Endothelial cell of umbilical vein (primary cell): ENCODE measurements at places on chromosomes 11 and 22.

GRCh38 chr22:45731798-45732495 is 60.3 kb downstream of the ATXN10 start:
- DNase-seq, result no peak

DNA sequence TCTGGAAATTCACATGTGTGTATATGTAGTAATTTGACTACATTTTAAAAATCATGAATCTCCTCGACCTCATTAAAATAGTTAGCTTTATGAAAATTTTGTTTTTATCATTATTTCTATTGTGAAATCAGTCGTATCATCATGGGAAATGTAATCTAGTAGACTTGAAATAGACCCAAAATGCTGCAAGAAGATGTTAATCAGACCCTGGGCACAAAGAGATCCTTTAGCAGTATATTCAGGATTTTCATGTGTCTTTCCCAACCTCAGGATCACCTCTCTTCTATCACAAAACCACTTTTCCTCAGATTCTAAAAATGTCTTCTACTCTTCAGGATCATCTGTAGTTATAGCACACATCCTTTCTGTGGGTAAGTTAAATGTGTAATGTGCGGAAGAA is 74.9 kb upstream of the ADSL start:
- DNase-seq, result no peak

DNA sequence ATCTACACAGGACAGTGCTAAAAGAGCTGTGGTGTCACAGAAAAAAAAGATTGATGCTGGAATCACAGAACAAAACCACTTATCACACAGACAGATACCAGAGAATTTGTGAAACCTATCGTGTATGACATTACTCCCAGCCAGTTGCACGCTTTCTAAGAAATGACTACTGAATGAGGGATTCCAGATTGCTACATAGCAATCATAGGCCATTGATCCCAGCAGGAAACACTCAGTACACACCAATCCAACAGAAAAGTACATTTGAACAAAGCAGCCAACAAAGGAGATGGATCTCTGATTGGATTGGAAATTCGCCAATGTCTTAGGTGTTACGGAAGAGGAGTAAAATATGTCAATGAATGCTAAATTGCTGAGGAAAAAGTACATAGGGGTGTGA is 4.8 kb upstream of the OR8H1 start:
- no peak for DNase-seq

DNA sequence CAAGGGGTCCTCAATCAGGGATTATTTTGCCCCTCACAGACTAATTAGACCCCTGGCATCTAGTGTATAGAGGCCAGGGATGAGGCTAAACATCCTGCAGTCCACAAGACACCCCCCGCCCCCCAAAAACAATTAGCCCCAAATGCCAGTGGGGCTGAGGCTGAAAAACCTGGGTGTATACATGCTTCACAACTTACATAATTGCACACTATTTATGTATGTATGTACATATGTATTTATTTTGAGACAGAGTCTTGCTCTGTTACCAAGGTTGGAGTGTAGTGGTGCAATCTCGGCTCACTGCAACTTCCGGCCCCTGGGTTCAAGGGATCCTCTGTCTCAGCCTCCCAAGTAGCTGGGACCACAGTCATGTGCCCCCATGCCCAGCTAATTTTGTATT is 28.8 kb upstream of the SHANK2 start:
- no peak for DNase-seq

GRCh38 chr22:27866135-27867084 is 52.6 kb downstream of the PITPNB start:
- DNase-seq, result peak; percentile 33

DNA sequence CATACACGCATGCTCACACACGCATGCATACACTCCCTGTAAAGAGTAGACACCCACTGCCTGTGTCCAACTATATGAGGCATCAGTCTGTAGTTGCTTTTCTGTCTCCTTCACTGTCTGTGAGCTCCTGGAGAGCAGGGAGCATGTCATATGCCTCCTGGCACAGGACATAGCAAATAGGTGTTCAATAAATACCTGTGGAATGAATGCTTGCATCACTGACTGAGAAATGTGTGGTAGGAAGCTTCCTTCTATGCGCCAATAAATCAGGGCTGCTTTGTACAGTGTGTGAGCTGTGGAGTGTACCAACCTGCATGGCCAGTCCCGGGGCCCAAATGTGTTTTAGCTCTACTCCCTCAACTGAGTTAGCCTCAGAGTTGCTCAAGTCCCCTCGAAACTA is 37.2 kb upstream of the NAV2 start:
- DNase-seq, result no peak

DNA sequence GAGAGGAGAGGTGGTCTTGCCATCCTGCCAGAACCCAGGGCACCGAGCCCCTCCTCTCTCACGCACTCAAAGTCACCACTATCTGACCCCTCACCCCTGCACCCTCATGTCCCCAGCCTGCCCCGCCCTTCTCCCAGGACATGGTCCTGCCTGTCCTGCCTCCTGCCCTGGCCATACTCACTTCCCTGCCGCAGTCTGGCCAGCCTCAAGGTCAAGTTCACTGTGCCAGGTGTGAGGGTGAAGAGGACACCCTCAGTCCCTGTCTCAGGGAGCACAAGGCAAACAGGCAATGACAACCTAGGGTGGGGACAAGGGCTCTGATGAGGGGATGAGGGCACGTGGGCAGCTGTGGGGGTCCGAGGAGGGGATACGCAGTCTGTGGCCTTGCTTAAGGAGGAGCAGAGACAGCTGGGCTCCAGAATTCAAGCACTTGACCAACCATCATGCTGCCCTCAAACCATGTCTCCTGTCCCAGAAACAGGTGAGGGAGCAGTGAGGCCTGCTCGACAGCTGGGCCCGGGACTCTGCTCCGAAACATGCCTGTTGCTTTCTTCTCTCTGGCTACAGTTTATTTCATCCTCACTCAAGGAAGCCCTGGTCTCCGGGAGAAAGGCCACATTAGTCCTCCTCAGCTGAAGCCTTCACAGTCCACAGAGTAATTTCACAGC is 36.6 kb downstream of the PDGFB start:
- DNase-seq, result no peak

DNA sequence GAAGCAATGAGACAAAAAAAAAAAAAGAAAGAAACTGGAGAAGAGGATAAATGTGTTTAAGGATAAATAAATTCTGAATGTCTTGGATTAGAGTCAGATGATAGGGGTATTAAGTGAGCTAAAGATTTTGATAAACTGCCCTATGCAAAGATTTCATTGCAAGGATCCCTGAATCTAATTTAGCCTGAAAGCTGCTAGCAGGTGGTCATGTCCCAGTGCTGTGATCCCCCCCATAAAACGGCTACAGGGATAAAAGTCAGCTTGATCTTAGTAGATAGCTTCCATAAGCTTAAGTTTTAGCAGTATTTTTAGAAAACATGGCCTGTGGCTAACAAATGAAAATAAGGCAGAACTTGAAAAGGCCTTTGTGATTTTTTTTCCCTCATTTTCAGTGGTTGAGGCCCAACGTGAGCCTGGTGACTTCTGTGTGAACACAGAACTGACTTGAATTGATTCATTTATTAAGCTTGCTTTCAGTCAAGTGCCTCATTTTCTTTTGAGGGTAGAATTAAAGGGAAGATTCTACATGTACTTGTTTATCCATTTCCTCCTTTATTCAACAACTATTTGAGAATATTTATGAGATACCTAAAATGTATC is 44.5 kb downstream of the CD44 start:
- DNase-seq, result no peak

- no peak for DNase-seq
Measured at GRCh38 chr11:17073370-17074027, 4.0 kb downstream of the RPS13 start.

DNA sequence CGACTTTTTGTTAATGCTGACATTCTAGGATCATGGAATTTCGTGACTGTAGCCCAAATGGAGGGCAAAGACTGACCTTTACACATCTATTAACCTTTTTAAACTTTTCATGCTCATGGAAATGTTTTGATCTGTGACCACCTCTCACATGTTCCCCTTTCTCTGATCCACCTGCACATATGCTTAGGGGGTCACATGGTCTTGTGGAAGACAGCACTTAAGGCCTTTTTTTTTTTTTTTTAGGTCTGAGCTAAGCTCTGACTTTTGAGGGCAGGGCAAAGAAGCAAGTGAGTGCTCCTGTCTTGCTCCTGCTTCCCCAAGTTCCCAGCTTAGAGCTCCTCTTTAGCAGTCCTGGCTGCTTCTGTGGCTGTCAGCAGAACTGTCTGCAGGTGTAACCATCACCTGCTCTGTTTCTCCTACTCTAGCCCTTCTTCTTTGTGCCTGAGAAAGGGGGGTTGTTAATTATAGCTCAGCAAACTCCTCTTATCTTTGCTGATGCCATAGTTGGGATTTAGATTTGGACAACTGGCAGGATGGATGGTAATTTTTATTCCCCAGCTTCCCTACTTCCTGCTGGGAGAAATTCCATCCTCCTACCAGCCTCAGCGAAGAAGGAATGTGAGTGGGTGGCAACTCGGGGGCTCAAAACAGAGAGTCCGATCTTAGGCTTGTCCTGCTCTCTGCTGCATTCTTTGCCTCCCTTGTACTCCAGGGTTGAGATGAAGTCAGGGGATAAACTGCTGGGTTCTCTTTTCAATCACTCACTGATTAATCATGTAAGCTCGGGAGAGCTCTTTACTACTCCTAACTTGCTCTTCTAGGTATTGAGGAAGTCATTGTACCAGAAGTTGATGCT is 64.4 kb downstream of the GRAMD1B start:
- no peak for DNase-seq

- no peak for DNase-seq
Measured at GRCh38 chr11:100716838-100717237, 29.8 kb downstream of the ARHGAP42 start.

DNA sequence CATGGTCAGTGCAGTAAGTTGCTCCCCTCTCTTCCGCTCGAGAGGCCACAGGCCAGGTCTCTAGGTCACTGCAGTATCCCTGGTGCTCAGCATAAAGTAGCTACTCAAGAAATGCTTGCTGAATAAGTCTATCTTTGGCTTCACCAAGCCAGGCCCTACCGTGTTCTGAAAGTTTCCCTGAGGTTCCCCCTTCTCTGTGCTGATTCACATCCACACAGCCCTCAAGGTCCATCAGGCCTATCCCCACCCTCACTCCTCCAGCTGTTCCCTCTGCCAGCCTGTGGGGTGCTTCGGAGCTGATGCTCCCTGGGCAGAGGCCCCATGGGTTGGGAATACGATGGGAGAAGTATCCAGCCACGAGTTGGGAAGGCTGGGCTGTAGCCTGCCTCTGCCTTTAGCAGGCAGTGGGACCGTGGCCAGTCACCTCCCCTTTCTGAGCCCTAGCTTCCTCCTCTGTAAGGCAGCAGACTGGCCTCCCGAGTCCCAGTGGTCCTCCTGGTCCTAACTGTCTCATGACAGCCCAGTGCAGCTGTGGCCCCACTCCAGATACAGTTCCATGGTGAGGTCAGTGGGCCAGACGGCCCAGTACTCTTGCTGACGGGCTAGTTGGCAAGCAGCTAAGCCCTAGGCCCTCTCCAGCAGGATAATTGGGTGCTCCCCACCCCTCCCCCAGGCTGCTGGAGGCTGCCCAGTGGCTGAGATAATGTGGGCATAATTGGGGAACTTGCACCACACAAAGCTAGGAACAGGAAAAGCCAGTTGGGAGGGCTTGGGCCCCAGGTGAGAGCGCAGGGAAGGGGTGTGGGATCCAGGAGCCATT is 48.2 kb downstream of the NECTIN1 start:
- no peak for DNase-seq

GRCh38 chr11:14094481-14095037 is 132.0 kb downstream of the SPON1 start:
- no peak for DNase-seq

DNA sequence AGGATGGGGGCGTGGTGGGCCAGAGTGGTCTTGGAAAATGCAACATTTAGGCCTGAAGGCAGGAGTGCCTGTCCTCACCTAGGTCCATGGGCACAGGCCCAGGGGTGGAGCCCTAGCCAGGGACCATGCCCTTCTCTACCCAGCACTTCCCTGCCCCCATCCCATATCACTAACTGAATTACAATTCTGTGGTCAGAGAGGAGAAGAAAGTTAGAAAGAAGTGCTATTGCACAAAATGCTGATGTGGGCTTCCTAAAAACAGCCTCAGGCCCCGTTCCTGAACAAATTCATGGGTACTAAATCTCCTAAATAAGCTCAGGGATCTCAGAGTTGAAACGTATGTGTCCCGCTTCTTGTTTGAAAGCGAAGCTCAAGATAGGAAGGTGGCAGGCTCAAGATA is 3.5 kb upstream of the ASRGL1 start:
- no peak for DNase-seq

GRCh38 chr22:30978304-30978962 is 9.4 kb downstream of the TUG1 start:
- DNase-seq, result no peak

GRCh38 chr11:116864531-116864930 is 27.1 kb upstream of the APOA1 start:
- DNase-seq, result no peak

GRCh38 chr22:46856661-46857060 is 94.2 kb downstream of the TBC1D22A start:
- DNase-seq, result no peak

DNA sequence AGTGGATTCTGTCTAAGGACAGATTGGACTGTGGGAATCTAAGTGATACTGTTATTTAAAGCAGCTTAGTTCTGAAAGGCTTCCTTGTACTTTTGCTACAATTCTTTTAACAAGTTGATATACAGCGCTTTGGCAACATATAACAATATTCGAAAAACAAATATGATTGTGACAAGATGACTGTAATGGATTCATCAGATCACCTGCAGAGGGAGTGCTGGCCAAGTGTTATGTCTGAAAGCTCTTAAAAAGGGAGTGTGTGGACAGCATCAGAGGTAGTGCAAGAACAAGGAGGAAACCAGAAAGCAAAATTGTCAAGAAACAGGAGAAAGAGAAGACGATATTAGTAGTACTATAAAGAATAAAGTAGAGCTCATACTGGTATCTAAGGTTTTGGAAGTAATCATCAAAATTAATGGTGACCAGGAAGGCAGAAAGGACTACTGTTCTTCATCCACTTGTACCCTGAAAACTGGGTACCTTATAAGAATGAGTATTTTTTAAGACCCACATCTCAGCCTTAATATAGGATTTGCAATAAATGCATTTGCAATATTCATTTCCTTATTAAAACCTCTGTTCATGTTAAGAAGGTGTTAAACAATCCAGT is 1112.0 kb upstream of the CCDC90B start:
- DNase-seq, result no peak
